Adrenal gland (tissue), 19 donors: ENCODE measurements at places on chromosomes 7 and 10. TPM values are rescaled to one million over a fixed set of nuclear protein-coding genes. Genes with fewer than 3 reads are reported as not detected.
A peak's percentile ranks its signal among the peaks of the same experiment; 100 is the strongest.

The OPTN gene
- total RNA-seq: 96.0 TPM

The CDK13 gene
- total RNA-seq: 73.0 TPM

The MRLN gene
- total RNA-seq: not detected

The DLX6 gene
- total RNA-seq: not detected

The CHAT gene
- not detected for total RNA-seq

The CACNA2D1 gene
- 18.6 TPM for total RNA-seq

The PRPF18 gene
- total RNA-seq: 18.2 TPM

The SYT15 gene
- 1.5 TPM for total RNA-seq

DNA sequence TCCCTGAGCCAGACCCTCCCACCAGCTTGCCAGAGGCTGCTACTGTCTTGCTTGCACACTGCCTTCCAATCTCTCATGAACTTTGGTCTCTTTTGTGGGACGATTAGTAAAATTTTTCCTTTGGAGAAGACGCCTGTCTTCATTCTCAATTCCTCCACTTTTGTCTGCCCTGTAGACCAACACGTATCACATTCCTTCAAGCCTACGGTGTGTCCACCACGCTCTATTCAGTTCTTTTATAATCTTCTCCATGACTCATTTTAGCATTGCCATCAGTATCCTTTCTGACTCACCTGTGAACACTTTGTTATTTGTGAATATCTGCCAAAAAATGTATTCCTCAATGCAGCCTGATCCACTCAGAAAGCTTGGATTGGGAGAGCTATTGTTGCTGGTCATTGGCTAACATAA is 1.4 kb downstream of the GIMAP5 start:
- H3K4me3 ChIP-seq: no peak overlapping the region
- DNase-seq: no peak
- no peak overlapping the region for H3K27ac ChIP-seq
- no peaks in the 10 kb centered on the region for H3K27me3 ChIP-seq
- no peaks in the 10 kb centered on the region for H3K4me1 ChIP-seq

GRCh38 chr10:113644185-113645120 is 19.4 kb downstream of the NRAP start:
- no peaks in the 10 kb centered on the region for H3K36me3 ChIP-seq
- H3K27ac ChIP-seq: no peak overlapping the region
- peaks cover 11% of the 10 kb centered on the region for H3K27me3 ChIP-seq
- H3K4me1 ChIP-seq: no peaks in the 10 kb centered on the region
- no peak for DNase-seq

GRCh38 chr7:104231054-104232046 is 23.5 kb upstream of the ORC5 start:
- H3K4me3 ChIP-seq: no peak overlapping the region
- no peaks in the 10 kb centered on the region for H3K27me3 ChIP-seq
- DNase-seq: peak; percentile 34
- no peak overlapping the region for H3K27ac ChIP-seq
- no peaks in the 10 kb centered on the region for H3K4me1 ChIP-seq

GRCh38 chr7:4745971-4746919 is 29.2 kb upstream of the AP5Z1 start:
- H3K27me3 ChIP-seq: no peaks in the 10 kb centered on the region
- H3K36me3 ChIP-seq: peaks cover 19% of the 10 kb centered on the region
- no peak overlapping the region for H3K4me3 ChIP-seq
- H3K4me1 ChIP-seq: peaks cover 23% of the 10 kb centered on the region
- DNase-seq: peak; percentile 56

DNA sequence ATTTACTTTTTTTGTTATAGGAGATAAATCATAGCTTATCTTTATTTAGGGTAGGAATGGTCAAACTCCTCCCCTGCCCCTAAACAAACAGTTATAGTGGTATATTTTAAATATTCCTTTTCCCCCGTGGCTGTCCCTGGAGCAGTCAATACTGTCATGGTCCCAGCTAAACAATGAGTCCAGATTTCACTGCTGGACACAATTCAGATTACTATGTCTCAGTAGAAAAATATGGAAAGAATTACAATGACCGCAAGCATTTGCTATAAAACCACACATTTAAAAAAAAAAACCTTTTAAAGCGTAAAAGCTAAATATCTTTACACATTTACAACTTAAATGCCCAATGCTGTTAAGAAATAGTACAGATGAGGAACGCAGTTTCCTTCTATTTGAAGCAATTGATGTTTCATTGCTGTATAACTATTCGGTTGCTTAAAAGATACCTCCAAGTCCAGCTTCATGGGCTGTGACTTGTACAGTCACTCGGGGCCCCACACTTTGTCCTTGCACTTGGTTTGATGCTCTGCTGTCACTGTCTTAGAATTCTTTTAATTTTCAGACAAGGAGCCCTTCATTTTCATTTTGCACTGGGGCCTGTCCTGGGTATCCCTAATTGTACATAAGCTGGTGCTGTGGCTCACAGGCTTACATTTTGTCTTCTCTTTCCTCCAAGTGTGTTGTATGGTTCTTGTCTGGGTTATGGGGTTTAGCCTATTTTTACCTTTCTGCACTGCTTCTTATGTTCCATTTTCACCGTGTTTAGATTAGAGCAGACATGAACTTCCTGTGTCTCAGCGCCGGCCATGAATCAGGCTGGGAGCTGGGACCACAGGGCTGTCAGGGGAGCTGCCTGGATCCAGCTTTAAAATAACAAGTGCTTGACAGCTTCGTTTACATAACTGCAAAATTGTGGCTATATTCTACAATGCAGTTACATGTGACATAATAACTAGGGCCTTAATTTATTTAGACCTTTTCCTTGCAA is 530.2 kb upstream of the FZD8 start:
- no peaks in the 10 kb centered on the region for H3K27me3 ChIP-seq
- H3K4me1 ChIP-seq: peaks cover 14% of the 10 kb centered on the region
- H3K36me3 ChIP-seq: no peaks in the 10 kb centered on the region
- no peak overlapping the region for H3K4me3 ChIP-seq
- no peak overlapping the region for H3K27ac ChIP-seq
- no peak for DNase-seq

- no peak overlapping the region for H3K4me3 ChIP-seq
- DNase-seq: peak; percentile 52
- H3K27me3 ChIP-seq: no peaks in the 10 kb centered on the region
- peak overlapping the region; percentile 74 for H3K27ac ChIP-seq
- no peaks in the 10 kb centered on the region for H3K36me3 ChIP-seq
- no peaks in the 10 kb centered on the region for H3K4me1 ChIP-seq
Measured at GRCh38 chr7:134703782-134704181, 57.1 kb downstream of the BPGM start.

DNA sequence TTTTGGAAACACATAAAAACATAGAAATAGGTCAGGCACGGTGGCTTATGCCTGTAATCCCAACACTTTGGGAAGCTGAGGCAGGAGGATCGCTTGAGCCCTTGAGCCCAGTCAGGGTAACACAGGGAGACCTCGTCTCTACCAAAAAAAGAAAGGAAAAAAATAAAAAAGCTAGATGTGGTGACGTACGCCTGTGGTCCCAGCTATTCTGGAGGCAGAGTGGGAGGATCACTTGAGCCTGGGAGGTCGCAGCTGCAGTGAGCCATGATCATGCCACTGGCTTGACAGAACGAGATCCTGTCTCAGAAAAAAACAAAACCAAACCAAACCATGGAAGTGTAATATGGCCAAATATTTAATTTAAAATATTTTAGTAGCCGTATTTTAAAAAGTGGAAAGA is 55.6 kb downstream of the MCU start:
- no peaks in the 10 kb centered on the region for H3K36me3 ChIP-seq
- no peak overlapping the region for H3K4me3 ChIP-seq
- no peaks in the 10 kb centered on the region for H3K27me3 ChIP-seq
- no peak for DNase-seq
- no peak overlapping the region for H3K27ac ChIP-seq

- H3K27me3 ChIP-seq: no peaks in the 10 kb centered on the region
- H3K36me3 ChIP-seq: no peaks in the 10 kb centered on the region
- no peak for DNase-seq
- H3K4me3 ChIP-seq: no peak overlapping the region
- no peak overlapping the region for H3K27ac ChIP-seq
Measured at GRCh38 chr10:42997151-42997848, 79.6 kb upstream of the RET start.

GRCh38 chr7:113099284-113099919 is 12.8 kb upstream of the GPR85 start:
- H3K4me3 ChIP-seq: no peak overlapping the region
- no peaks in the 10 kb centered on the region for H3K36me3 ChIP-seq
- H3K27ac ChIP-seq: no peak overlapping the region
- no peak for DNase-seq

DNA sequence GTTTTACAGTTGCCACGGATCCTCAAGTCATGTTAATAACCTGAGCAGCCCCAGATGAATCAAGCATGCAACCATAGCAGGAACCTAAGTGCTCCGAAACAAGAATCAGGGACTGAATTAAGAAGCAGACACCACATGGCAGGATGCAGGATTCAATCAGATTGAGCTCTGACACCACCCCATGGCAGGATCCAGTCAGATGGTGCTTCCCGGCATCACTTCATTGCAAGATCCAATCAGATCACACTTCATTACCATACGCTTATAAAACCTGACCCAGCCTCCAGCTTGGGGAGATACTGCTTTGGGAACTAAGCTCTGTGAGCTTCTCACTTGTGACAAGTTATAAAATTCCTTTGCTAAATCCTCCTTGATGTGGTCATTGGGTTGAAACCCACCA is 55.3 kb downstream of the ABCB4 start:
- H3K4me1 ChIP-seq: no peaks in the 10 kb centered on the region
- no peak for DNase-seq
- no peak overlapping the region for H3K4me3 ChIP-seq

- H3K27me3 ChIP-seq: no peaks in the 10 kb centered on the region
- no peaks in the 10 kb centered on the region for H3K36me3 ChIP-seq
- H3K4me3 ChIP-seq: no peak overlapping the region
- DNase-seq: peak; percentile 22
- no peaks in the 10 kb centered on the region for H3K4me1 ChIP-seq
Measured at GRCh38 chr10:70974351-70974901, 86.1 kb upstream of the PCBD1 start.

DNA sequence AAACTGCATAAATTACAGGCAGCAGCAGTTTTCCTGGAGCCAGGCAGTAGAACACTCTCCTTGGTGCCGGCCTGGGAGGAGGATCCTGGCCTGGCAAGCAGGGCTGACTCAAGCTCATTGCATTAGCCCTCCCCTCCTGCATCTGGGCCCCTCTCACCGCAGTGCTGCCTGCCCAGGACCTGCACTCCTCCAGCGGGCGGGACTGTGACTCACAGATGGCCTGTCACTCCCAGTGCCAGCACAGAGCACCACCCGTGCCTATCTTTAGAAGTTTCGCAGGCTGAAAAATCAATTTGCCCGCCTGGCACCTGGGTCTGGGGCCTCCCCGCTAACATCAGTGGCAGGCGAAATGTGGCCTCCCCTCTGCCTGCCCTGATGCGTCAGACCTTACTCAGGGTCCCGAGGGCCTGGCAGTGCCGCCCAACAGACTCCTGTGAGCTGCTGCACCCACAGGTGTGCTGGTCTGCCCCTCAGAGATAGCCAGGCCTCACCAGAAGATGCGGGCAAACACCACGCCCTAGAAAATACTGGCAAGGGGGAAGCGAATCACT is 123.8 kb downstream of the KCNMA1 start:
- no peaks in the 10 kb centered on the region for H3K4me1 ChIP-seq
- H3K27me3 ChIP-seq: no peaks in the 10 kb centered on the region
- DNase-seq: peak; percentile 82
- H3K27ac ChIP-seq: no peak overlapping the region
- no peak overlapping the region for H3K4me3 ChIP-seq

GRCh38 chr10:83625831-83626360 is 513.4 kb upstream of the GHITM start:
- H3K36me3 ChIP-seq: no peaks in the 10 kb centered on the region
- H3K27me3 ChIP-seq: no peaks in the 10 kb centered on the region
- no peak overlapping the region for H3K4me3 ChIP-seq

DNA sequence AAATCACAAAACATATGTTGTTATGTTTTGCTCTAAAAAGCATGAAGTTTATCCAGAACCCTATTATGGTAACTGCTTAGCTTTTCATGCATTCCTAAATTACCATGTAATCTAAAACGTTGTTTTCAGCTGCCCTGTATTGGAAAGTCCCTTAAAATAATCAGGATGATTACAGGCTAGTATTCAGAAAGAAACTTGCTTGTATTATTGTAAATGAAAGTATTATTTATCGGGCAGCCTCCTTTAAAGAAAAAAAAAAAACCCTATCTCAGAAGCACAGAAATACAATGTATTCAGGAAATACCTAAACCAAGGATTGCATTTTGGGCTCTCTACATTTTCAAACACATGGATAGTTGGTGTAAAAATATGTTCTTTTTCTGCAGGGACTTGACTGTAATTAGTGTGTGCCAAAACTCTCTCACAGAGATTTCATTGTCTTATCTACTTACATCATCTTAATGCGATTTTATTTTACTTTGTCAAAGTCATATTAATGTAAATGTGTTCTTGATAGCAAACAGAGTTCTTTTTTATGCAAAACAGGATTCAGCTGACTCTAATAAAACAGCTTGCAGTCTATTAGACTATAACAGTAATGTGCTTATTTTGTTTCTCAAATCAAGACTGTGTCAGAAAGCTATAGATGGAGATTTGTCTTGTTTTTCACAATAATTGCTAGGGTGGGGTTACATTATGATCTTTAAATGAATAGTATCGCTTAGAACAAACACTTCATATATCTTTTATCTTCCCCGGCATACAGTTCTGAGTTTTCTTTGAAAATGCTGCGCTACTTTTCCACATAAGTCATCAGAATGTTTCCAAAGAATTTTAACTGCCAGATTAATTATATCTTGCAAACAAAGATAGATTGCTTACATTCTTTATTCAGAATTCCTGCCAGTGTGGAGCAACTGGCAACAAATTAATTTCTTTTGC is 65.3 kb upstream of the ARID5B start:
- H3K36me3 ChIP-seq: no peaks in the 10 kb centered on the region
- no peaks in the 10 kb centered on the region for H3K27me3 ChIP-seq

DNA sequence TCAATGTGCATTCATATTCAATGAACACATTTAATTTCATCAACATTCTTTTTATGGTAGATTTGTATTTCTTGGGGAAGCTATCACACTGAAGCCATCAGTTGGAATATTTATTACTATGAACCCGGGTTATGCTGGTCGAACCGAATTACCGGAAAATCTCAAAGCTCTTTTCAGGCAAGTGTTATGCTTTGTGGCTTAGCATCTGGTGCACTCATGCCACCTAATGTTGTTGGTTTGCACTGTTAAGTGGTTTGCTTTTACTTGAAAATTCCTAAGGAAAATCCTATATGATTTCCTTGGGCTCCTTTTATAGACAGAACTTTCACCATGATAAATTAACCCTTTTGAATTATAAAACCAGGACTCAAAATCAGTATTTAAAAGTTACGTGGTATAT is 147.9 kb downstream of the DNAH11 start:
- H3K27ac ChIP-seq: no peak overlapping the region
- H3K36me3 ChIP-seq: no peaks in the 10 kb centered on the region
- H3K27me3 ChIP-seq: no peaks in the 10 kb centered on the region
- no peaks in the 10 kb centered on the region for H3K4me1 ChIP-seq

- no peaks in the 10 kb centered on the region for H3K4me1 ChIP-seq
- DNase-seq: no peak
- H3K27me3 ChIP-seq: no peaks in the 10 kb centered on the region
- no peak overlapping the region for H3K27ac ChIP-seq
Measured at GRCh38 chr10:11317936-11318670, 293.3 kb downstream of the USP6NL start.
